Renal pelvis (tissue), 12 donors: ENCODE measurements at places on chromosomes 5 and 9. TPM values are rescaled to one million over a fixed set of nuclear protein-coding genes. Genes with fewer than 3 reads are reported as not detected.

DNA sequence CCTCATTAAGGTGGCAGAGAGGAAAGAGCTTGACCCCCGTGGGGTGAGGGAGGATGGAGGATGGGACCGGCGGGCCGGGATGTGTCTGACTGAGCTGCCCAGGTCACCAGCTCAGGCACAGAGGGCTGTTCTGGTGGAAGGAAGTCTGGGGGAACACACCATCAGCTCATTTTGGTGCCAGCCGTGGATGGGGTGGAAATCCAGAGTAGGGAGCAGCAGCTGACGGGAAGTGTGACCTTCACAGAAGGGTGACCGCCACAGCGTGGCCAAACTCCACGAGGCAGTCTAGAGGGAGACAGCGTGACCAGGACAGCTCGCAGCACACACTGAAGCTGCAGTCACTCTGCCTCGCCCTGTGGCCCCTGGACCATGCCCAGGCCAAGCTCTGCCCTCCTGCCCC is 45.3 kb upstream of the PHYKPL start:
- DNase-seq: no peak

- no peak for DNase-seq
Measured at GRCh38 chr5:65625743-65626142, 916 bp downstream of the SHLD3 start.

- no peak for DNase-seq
Measured at GRCh38 chr5:11928909-11929308, 24.7 kb upstream of the CTNND2 start.

DNA sequence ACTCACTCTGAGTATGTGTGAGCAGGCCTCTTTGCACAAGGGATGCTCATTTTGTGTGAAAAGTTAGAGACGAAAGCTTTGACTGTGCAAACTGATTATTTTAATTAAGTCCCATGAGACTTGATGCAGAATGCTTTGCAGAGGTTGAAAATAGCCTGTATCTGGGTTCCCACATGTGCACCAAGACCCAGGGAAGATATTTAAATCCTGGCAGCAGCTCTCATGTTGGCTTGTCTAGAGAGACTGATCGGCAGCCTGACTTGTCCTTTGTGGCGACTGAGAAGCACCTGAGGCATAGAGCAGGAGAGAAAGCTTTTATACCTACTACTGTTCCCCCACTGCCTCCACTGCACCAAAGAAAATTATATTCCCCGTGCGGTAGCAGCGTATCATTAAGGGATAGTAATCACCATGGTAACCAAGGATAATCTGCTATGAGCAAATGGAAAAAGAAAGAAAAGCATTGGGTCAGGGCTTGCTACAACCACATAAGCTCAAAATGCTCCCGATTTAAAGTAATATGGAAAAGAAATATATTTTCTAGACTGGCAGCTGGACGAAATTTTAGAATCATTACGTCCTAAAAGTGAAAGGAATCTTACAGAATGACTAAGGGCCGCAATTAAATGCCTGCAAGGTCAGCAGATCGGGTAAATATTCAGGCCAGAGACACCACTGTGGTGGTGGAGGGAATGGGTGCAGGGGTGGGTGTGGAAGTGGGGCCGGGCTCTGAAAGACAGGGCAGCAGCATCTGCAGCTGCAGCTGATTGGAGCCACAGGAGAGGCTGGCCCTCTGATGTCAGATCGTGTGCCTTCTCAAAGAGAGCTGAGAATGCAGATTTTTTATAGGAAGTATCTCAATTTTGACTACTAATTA is 135.3 kb upstream of the EPB41L4A start:
- no peak for DNase-seq

DNA sequence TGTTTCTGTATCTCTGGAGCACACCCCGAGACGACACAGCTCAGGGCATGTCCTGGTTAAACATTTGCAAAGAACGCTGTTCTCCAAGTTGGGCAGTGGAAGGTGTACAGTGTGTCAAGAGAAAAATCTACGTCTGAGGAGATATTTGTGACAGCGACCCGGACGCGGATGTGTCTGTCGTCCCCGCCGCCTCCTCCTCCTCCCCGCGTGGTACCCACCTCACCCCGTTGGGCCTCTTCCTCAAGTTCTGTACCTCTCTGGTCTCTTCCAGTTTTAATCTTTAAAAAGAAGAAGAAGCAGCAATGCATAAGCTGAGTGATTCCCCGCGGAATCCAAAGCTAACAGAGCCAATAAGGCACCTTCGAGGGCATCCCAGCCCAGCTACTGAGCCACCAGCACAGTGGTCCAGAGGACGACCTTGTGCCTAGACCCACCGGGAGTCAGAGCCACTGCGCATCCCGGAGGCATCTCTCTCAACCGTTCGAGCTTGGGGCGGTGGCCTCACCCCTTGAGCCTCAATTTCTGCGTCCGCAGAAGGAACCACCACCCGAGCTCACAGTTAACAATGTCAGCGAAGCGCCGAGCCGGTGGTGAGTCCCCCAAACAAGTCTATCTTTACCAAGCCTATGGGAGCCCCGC is 467 bp downstream of the C9orf78 start:
- DNase-seq: no peak

DNA sequence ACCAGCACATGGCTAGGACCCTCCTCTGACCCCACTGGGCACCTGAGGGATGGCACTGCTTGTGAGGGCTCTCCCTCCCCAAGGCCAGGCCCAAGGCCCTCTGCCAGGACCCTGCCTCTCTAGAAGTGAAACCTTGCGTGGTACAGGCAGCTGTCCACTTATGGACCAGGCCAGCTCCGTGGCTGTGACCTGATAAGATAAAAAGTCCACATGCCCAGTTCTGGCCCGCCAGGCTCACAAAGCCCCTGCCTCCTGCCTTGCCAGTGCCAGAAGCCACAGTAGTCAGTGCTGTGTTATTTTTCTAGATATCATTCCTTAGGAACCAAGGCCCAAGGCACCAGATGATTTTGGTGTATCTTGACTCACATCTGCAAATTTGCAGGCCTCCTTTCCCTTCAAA is 14.0 kb upstream of the SPATA31E1 start:
- no peak for DNase-seq

GRCh38 chr5:112876362-112876761 is 15.3 kb downstream of the SRP19 start:
- no peak for DNase-seq

GRCh38 chr9:133440874-133441273 is 18.7 kb downstream of the ADAMTS13 start:
- no peak for DNase-seq

DNA sequence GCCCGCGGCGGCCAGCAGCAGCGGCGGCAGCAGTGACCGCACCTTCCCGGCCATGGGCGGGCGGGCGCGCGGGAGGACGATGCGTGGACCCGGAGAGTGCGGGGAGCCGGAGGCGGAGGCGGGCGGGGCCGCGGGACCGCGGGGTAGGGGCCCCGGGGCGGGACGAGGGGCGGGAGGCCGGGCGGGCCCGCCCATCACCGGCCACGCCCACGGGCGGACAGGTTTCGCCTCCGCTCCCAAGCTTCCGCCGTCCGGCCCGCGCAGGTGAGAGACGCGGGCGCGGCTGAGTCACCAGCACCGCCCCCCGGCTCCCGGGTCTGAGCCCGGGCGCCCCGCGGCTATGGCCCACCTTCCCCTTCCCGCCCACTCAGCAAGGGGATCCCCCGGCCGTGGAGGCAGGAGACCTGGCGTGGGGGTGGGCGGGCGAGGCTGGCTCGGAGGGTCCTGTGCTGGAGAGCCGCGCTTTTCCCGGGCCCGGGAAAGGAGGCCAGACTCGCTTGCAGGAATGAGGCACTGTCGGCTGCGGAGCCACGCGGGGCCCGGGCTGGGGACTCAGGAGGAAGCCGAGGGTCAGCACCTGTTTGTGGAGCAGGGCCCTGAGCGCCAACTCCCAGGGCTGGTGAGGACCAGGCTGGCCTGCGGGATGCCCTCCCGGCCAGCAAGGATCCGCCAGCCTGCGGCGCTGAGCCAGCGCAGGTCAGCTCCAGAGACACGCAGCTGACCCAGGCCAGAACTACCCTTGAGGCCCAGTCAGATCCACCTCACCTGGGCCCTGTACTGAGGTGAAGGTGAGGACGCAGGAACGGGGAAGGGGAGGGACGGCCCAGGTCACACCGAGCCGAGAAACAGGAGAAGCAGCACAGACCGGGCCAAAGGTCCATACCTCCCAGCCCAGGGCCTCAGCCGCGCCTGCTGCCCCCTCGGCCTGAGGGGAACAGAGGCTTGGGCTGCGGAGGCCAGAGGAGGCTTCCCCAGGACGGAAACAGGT is at the start of gene ENTPD2:
Gene ENTPD2, minus strand, starts transcription at position 118 of the 988 bp plus-strand sequence. Its CDS starts 64 bp downstream, at position 54.
- no peak for DNase-seq

DNA sequence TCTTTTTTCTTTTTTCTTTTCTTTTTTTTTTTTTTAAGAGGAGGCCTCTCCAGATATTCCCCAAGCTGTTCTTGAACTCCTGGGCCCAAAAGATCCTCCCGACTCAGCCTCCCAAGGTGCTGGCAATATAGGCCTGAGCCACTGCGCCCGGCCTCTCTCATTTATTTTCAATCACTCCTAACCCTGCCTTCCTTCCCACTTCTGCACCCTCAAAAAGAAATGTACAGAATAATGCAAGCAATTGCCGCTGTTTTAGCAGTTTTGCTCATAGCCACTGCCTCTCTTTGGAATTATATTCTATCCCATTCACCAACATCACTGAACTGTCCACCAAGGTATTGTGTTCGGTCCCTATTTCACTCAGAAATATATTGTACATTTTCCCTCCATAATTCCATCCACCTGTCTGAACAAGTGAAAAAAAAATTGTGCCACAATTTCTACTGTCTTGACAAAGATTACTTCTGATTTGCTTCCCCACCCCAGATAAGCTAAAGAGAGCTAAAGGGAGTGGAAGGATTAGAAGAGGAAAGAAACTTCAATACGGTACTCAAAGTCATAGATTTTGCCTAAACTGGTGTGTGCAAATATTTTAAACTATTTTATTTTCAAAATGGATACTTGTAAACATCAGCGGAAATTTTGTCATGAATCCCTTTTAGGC is 1.9 kb downstream of the FNBP1 start:
- no peak for DNase-seq

Gene FOXD4L6
- not detected for polyA plus RNA-seq

Gene ANKDD1B
- polyA plus RNA-seq: 10.2 TPM

Gene ANKRD31
- 0.43 TPM for polyA plus RNA-seq
